Right ventricle myocardium superior (tissue), 1 donor: ENCODE measurements at places on chromosomes 2 and 18. TPM values are rescaled to one million over a fixed set of nuclear protein-coding genes. Genes with fewer than 3 reads are reported as not detected.

The SIX3 gene
- not detected for total RNA-seq

The CCDC141 gene
- 136 TPM for total RNA-seq

The DCDC2C gene
- total RNA-seq: not detected

The REEP1 gene
- total RNA-seq: 21.5 TPM

The SLC8A1 gene
- 958 TPM for total RNA-seq

The HOXD12 gene
- total RNA-seq: not detected

The BZW1 gene
- total RNA-seq: 72.2 TPM

The VWA3B gene
- 0.32 TPM for total RNA-seq

The DNAH7 gene
- total RNA-seq: 0.40 TPM

The GPR155 gene
- 14.7 TPM for total RNA-seq

The TFCP2L1 gene
- 0.19 TPM for total RNA-seq

The RPL37A gene
- total RNA-seq: 1,979 TPM

The LYPD6 gene
- 0.13 TPM for total RNA-seq

The CMPK2 gene
- total RNA-seq: 2.7 TPM
